ENCODE measurements at places on chromosomes 16 and 17.

DNA sequence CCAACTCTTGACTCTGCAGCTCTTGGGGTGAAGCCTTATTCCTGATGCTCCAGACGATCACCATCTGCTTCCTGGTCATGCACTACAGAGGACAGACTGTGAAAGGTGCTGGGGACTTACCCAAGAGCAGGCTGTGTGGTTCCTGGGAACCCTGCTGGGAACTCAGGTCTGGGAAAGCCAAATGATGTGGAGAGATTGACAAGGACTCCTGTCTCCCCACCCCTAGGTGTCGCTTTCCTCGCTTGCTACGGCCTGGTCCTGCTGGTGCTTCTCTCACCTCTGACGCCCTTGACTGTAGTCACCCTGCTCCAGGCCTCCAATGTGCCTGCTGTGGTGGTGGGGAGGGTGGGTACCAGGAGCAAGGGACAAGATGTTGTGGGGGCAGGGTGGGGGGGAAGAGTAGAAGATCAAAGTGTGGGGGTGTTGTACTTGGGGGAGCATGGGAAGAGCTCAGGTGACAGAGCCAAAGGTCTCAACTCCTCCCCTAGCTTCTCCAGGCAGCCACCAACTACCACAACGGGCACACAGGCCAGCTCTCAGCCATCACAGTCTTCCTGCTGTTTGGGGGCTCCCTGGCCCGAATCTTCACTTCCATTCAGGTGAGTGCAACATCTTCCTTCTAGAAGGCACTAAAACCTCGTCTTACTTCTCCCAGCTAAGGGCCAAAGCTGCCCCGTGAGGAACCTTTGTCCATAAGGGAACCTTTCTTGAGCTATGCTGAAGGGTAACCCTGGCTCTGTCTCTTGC is 3.0 kb downstream of the SOX15 start:
- DNase-seq, result no peak
- no peak overlapping the region for H3K4me3 ChIP-seq
- H3K27ac ChIP-seq, result peak overlapping the region; percentile 81
- no peaks in the 10 kb centered on the region for H3K27me3 ChIP-seq

DNA sequence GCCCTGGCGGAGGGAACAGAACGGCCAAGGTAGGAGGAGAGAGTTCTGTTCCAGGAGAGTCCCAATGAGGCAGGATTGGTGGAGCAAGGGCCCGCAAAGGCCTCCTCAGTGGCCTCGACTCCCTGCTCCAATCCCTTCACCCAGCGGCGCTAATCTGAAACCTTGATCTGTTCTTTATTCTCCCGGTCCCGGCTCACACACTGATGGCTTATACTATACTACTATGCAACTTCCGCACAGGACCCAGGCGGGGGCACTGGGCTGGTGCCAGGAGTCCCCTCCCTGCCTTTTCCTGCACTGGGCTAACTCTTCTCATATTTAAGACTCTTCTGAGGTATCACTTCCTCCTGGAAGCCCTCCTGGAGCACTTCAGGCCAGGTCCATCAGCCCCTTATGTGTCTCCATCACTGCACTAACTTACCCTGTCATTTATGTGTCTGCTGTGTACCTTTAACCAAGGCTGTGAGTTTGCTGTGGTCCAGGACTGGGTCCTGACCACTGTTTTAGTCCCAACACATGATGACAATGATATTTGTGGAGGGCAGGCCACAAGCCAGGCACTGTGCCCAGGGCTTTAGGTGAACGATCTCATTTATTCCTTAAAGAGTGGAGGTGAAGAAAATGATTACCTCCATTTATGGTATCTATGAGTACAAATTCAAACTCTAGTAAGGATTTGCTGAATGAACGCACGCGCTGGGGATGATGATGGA is 6.8 kb downstream of the CCDC102A start:
- H3K4me3 ChIP-seq, result no peak overlapping the region
- no peaks in the 10 kb centered on the region for H3K36me3 ChIP-seq
- H3K27me3 ChIP-seq, result no peaks in the 10 kb centered on the region
- no peak for DNase-seq
- no peaks in the 10 kb centered on the region for H3K4me1 ChIP-seq

GRCh38 chr17:82887255-82888164 is 47.7 kb upstream of the ZNF750 start:
- no peaks in the 10 kb centered on the region for H3K27me3 ChIP-seq
- DNase-seq, result no peak
- H3K4me1 ChIP-seq, result peaks cover 53% of the 10 kb centered on the region

DNA sequence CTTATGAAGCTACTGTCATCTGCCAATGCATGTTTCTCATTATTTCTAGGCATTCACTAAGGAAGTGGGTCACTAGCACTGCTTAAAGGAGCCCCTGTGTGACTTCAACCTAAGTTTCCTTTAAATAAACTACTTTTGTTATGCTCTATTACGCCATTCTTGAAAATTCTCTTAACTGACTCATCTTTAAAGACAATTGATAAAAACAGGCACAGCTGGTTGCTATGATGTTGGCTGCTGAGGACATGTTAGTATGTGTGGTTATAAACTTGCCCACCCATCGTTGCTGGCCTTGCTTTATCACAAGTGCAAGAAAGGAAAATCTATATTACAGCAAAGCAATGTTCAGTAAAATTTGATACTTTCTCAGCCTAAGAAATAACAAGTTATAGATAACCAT is 75.8 kb upstream of the CNTNAP4 start:
- H3K27ac ChIP-seq, result no peak overlapping the region
- no peaks in the 10 kb centered on the region for H3K27me3 ChIP-seq
- no peaks in the 10 kb centered on the region for H3K36me3 ChIP-seq
- DNase-seq, result no peak
- H3K4me3 ChIP-seq, result no peak overlapping the region
- no peaks in the 10 kb centered on the region for H3K4me1 ChIP-seq

GRCh38 chr17:38667787-38668122 is 7.0 kb downstream of the EPOP start:
- no peaks in the 10 kb centered on the region for H3K36me3 ChIP-seq
- H3K27ac ChIP-seq, result no peak overlapping the region
- H3K27me3 ChIP-seq, result no peaks in the 10 kb centered on the region
- no peak for DNase-seq

GRCh38 chr16:67676516-67676915 is 9.9 kb downstream of the C16orf86 start:
- no peak overlapping the region for H3K27ac ChIP-seq
- H3K4me3 ChIP-seq, result no peak overlapping the region
- peaks cover 29% of the 10 kb centered on the region for H3K4me1 ChIP-seq
- no peaks in the 10 kb centered on the region for H3K36me3 ChIP-seq

- peak overlapping the region; percentile 46 for H3K27ac ChIP-seq
- DNase-seq, result peak; percentile 87
- peaks cover 11% of the 10 kb centered on the region for H3K4me1 ChIP-seq
Measured at GRCh38 chr17:82205720-82206508, 6.7 kb downstream of the CCDC57 start.

GRCh38 chr16:67967183-67967957 is 1.1 kb downstream of the SLC12A4 start:
- H3K4me1 ChIP-seq, result peaks cover 61% of the 10 kb centered on the region
- no peaks in the 10 kb centered on the region for H3K27me3 ChIP-seq
- DNase-seq, result no peak
- peak overlapping the region; percentile 88 for H3K4me3 ChIP-seq

All from right atrium auricular region (tissue), 2 donors.